NCI-H1105 treated with DMSO at 0.1 percent for 48 hours (cell line): ENCODE measurements at places on chromosomes 16 and 17.

GRCh38 chr16:71229344-71229743 is 1.2 kb downstream of the HYDIN start:
- DNase-seq: no peak

DNA sequence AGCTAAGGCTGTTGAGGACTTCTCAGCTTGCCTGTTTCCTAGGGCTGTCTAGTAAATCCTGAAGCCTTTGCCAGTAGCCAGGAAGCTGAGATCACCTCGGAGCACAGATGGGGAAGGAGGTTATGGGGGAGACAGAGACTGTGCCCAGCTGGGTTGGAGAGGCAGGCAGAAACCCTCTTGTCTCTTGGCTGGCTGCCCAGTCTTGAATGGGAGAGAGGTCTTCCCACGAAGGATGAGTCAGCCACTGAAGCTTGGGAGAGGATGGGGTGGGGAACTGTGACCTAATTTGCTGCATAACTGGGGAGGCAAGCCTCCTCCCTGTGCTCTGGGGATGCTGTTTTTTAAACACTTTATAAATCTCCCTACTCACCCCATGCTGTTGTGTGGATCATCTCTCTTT is 69.8 kb downstream of the SHISA9 start:
- DNase-seq: peak; percentile 93

DNA sequence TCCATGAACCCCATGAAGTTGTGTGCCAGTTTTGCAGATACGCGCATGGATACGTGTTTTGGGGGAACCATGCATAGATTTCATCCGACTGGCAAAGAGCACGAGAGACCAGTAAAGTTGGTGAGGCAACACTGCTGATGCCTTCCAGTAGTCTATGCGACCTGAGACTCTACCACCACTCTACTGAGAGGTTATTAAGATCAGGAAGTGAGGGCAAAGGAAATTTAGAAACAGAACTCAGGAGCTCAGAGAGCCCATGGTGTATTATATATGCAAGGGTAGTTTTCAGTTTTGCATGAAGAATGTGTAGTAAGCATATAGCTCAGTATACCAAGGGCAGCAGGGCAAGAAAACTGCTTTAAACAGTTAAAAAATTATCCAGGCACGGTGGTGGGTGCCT is 4.2 kb downstream of the SLX4 start:
- DNase-seq: no peak

DNA sequence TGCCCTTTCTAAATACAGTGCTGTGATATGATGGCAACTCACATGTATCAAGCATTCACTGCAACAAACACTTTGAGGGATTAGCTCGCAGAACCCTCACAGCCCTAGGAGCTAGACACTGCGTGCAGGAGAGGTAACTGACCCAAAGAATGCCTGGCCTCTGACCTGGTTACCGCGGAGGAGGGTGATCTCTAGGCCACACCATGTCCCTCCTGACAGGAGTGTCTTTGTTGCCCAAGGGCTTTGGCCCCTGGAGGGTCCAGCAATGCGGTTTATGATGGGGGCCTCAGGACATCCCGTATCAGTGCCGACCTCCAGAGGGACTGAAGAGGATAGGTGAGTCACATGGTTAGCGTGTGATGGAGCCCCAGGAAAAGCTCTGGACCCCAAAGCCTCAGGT is 130.6 kb downstream of the MGAT5B start:
- no peak for DNase-seq

GRCh38 chr16:72099377-72099818 is 5.8 kb downstream of the DHX38 start:
- peak; percentile 2 for DNase-seq

DNA sequence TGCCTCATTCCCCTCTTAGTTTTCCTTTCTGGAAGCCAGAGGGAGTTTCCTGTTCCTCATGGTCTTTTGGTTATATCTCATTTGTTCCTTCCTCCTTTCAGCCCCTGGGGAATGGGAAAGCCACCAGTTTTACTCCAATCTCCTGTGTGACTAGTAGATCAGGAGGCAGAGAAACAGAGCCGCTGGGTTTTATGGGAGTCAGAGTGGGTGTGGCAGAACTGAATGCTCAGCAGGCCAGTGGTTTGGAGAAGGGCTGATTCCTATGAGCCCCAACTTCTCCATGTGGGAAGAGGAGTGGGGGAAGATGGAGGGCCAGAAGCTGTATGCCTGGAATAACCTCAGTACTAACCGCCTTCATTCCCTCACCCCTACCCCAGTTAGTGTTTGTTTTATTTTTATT is 4.1 kb downstream of the DNAH2 start:
- no peak for DNase-seq

DNA sequence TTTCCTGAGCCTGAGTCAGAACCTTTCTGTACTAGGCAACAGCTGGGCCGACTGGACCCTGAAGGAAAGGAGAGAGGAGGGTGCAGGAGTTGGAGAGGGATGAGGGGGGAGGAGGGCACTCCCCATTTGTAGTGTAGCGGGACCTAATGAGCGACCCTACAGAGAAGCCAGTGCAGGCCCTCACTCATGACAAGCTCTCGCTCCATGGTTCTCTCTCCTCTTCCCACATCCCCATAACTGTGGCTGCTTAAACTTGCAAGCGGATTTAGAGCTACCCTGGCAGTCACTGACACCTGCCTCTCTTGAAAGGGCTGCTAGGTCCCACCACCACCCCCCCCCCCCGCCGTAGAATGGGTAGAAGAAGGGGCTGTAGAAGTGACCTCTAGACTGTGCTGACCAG is 14.5 kb downstream of the NKD1 start:
- DNase-seq: no peak

- DNase-seq: no peak
These were observed 7.1 kb downstream of the IGSF6 start for GRCh38 chr16:21645261-21645721.

GRCh38 chr17:77184474-77184873 is 43.7 kb downstream of the SEC14L1 start:
- no peak for DNase-seq

- DNase-seq: no peak
These were observed 8.2 kb downstream of the PSMD7 start for GRCh38 chr16:74304835-74305176.

- no peak for DNase-seq
These were observed 59.8 kb downstream of the MRM1 start for GRCh38 chr17:36661047-36661666.
